ENCODE measurements at places on chromosomes 3 and 15.

GRCh38 chr15:99282586-99282985, 31.3 kb downstream of the LRRC28 start:
- no peak for DNase-seq

- DNase-seq: no peak
Measured at GRCh38 chr3:25432176-25432720, 4.2 kb downstream of the RARB start.

GRCh38 chr3:171055336-171056178, 29.0 kb upstream of the SLC2A2 start:
- no peak for DNase-seq

- no peak for DNase-seq
Measured at GRCh38 chr15:78914027-78914764, 30.6 kb downstream of the CTSH start.

DNA sequence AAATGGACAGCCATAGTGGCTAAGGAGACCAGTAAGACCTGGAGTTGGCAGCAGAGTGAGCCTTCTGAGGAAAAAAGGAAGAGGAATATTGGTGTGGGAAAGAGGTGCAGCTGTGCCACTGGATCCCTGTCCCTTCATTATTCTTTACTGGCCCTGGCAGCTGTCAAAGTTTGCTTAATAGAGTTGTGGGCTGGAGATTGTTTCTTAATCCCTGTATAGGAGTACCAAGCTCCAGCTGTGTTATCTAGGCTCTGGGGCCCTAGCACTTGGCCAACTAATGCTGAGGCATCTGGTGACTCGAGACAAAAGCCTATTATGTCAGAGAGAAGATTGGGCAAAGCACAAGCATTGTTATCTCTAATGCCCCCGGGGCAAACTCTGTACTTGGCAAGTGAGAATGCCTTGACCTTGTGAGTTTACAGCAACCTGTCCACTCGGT, 61.4 kb downstream of the ZNF609 start:
- no peak for DNase-seq

GRCh38 chr3:8741581-8742261, 8.1 kb downstream of the CAV3 start:
- DNase-seq: no peak

- no peak for DNase-seq
Measured at GRCh38 chr3:99637016-99637367, 1.4 kb upstream of the COL8A1 start.

GRCh38 chr15:80272987-80273386, 21.0 kb upstream of the CTXND1 start:
- DNase-seq: no peak

GRCh38 chr3:88150806-88151205, 1.0 kb downstream of the C3orf38 start:
- DNase-seq: no peak

GRCh38 chr15:29613951-29614382, 208.3 kb downstream of the TJP1 start:
- no peak for DNase-seq

DNA sequence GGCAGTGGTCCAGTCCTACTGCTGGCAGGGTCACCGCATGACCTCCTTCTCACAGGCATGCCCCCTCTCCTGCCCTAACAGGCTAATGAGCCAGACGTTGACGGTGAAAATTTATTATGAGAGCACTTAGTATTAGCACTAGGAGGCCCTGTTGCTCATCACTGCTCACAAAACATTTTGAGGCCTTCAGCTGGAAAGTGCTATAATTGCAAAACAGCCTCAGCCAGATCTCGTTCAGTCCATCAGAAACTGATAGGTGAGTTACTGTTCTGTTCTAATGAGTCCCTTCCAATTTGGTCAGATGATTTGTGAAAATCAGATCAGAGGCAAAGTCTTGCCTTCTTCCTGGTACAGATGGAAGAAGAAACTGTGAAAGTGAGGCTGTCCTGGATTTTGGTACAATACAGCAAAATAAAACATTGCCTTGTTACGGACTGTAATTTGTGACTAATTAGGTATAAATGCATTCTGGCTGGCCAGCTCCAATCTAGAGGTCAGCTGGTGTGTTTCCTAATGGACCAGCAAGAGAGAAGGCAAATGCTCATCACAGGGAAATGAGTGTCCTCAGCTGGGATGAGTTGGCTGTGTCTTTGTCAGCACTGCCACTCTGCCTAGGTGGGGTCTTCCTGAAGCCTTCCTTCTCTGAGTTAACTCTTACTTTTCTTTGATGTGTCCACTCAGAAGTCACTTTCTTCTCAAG, 316.8 kb downstream of the CHST2 start:
- DNase-seq: no peak

DNA sequence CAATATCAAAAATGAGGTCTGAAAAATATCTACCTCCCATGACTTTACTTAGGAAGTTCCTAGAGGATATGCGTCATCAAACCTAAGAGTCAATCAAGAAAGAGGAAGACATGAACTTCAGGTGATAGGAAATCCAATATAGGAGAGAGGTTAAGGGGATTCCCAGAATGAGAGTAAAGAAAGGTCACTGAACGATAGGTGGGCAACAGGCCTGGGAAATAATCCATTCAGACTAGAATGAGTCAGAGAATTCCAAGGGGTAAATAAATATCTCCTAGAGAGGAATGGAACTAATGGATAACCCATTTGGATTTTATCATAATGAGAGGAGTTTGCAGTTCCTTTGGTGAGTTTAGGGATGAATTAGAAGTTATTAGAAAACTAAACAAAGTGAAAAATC, 131.1 kb upstream of the NUDT16 start:
- DNase-seq: no peak

GRCh38 chr3:192805711-192806110, 78.4 kb upstream of the FGF12 start:
- no peak for DNase-seq

- DNase-seq: no peak
Measured at GRCh38 chr3:47607335-47607734, 28.7 kb upstream of the CSPG5 start.

GRCh38 chr15:25990220-25990619, 127.1 kb upstream of the ATP10A start:
- no peak for DNase-seq

GRCh38 chr3:124115279-124115678, 123.4 kb upstream of the ROPN1 start:
- DNase-seq: no peak

GRCh38 chr15:69666441-69666882, 213.8 kb downstream of the RPLP1 start:
- no peak for DNase-seq
